Activated naive CD4-positive, alpha-beta T cell treated with anti-CD3 and anti-CD28 coated beads, Interleukin-2, amount 50 U/mL, for 72 hours (primary cell): ENCODE measurements at places on chromosomes 16 and 17.

GRCh38 chr16:76866994-76867393, 324.0 kb upstream of the MON1B start:
- no peak for DNase-seq

DNA sequence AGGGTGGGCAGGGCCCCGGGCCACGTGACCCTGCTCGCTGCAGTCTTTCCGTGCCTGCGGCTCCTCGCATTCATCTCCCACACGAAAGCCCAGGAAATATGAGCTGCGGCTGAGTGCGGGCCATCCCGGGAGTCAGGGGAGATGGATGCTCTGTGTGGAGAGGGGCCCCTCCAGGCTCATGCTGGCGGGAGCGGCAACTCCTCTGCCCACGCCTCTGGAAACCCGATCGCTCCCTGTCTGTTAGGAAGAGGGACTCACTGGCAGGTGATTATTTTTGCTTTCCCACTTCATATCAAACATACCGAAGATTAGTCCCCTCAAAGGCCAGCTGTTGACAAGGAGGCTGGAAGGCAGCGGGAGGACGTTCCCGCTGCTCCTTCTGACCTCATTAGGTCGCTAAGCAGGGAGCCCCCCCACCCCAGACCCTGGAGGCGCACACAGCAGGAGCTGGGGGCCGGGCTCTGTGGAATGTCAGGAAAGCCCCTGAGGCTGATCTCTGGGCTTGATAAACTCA, 228.5 kb downstream of the FOXL1 start:
- DNase-seq, result no peak

DNA sequence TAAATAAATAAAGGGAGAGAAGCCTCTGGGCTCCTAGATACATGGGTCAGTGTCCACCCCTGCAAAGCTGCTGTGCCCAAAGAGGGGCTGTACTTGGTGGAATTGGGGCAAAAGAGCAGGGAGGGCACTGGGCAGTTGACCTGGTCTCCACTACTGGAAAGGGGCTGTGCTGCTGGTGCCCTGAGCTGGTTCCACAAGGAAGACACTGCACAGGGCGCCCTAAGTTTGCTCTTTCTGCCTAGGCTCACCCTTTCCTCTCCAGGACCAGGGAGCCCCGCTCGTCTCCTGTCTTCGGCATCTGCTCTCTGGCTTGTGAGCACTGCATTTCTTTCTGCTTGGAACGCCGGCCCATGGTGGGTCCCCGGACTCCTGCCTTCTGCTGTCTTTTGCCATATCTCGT, 161.9 kb downstream of the SEC14L1 start:
- no peak for DNase-seq

- DNase-seq, result no peak
Observed at GRCh38 chr16:67847064-67847861, at the start of gene CENPT. Gene CENPT (minus strand): TSS chr16:67847693. CDS start chr16:67833859, 13,834 bp downstream.

- no peak for DNase-seq
Observed at GRCh38 chr16:2786061-2786825, 1.1 kb downstream of the PRSS33 start.

DNA sequence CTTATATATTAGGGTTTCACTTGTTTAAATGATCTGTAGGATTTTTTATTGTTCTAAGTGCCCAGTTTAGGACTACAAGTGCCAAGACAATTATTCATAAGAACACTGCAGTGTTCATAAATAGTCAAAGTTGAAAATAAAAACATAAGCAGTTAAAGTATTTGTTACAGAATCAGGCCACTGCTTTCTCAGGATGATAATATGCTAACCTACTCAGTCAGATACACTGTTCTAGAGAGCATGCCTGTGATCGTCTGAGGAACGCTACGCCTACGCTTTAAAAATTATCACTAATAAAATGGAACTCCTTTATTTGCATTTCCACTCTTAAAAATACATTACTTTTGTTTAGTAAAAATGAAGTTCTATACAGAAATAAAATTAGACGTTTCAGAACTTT, 37.4 kb upstream of the TRAP1 start:
- DNase-seq, result no peak

- no peak for DNase-seq
Observed at GRCh38 chr17:64327201-64327930, 63.3 kb downstream of the PECAM1 start.

DNA sequence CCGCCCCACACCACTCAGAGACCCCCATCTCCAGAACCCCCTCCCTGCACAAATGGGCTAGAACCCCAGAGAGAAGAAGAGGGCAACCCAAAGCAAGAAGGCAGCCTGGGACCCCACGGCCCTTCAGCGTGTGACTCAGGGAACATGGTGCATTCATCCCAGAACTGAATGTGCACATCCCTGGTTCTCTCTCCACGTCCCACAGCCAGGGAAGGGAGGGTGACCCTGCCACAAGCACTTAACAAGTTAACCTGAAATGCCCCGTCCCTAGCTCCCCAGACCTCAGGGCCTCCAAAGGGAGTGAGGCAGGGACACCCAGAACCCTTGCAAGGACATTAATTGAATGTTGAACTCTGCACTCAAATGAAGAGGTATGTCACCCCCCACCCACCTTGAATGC, 202.5 kb upstream of the TNRC6C start:
- DNase-seq, result no peak

GRCh38 chr16:2152695-2153506, 2.7 kb upstream of the TRAF7 start:
- DNase-seq, result no peak

- no peak for DNase-seq
Observed at GRCh38 chr17:44636562-44636961, 19.7 kb upstream of the MEIOC start.

DNA sequence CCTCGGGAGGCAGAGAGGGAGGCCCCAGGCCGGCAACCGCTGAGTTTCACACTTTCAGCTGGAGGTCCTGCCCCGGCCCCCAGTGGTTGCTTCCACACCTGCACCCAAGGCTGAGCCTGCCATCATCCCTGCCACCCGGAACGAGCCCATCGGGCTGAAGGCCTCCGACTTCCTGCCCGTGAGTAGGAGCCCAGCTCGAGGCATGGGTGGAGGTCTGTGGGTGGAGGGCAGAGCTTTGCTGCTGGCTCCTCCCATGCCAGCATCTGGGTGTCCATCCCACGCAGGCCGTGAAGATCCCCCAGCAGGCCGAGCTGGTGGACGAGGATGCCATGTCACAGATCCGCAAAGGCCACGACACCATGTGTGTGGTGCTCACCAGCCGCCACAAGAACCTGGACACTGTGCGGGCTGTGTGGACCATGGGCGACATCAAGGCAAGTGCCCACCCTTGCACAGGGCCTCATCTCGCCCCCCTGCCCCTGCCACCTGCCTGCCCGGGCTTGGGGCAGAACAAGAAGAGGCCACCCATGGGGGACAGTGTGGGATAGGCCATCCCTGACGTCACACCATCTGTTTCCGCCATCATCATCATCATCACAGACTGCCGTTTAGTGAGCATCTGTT, 19.6 kb downstream of the KATNB1 start:
- DNase-seq, result no peak

DNA sequence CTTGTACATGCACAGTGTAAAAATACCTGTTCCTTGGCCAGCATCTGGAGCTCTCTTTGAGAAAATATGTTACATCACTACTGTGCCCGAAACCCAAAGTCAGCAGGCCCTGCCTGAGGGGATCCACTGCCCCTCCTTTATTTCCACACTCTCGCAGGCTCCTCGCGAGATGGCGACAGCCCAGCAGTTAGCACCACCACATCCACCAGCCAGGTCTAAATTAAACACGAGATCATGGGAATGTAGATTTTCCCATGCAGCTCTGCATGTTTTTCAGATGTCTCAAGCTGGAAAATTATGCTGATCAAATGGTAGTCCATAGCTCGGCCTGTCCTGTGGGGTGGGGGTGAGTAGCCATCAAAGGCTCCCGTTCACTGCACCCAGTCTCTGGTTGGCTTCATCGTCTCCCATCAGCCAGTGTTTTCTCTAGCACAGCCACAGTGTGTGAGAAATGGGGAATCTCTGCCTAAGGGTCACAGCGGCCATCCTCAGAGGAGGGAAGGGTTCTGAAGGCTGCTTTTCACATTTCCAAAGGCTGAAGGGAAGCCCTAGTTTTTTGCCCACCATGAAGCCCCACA, 34.7 kb downstream of the EPN2 start:
- DNase-seq, result no peak
